D341Med (cell line): ENCODE measurements at places on chromosomes 11 and 22.
A peak's percentile ranks its signal among the peaks of the same experiment; 100 is the strongest.

- DNase-seq: no peak
Measured at GRCh38 chr11:124167826-124168231, 15.3 kb upstream of the OR10D3 start.

DNA sequence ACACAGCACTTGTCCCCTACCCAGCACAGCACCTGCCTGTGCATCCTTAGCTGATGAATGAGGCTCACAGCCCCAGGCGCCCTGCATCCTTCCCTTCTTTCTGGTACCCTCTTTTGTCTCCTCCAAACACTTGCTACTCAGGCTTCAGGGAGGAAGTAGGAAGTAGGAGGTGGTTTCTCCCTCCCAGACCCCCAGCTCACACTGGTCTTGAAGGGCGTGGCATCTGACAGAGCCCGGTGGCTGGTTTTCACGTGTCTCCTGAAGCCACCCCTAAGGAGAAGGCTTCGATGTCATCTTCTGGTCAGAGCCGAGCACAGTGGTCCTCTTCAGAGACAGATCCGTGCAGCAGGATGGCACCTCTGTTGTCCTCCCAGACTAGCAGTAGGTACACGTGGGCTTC, 109.8 kb downstream of the PTPRJ start:
- DNase-seq: no peak

GRCh38 chr11:63574856-63575602, 11.8 kb upstream of the PLAAT2 start:
- no peak for DNase-seq

DNA sequence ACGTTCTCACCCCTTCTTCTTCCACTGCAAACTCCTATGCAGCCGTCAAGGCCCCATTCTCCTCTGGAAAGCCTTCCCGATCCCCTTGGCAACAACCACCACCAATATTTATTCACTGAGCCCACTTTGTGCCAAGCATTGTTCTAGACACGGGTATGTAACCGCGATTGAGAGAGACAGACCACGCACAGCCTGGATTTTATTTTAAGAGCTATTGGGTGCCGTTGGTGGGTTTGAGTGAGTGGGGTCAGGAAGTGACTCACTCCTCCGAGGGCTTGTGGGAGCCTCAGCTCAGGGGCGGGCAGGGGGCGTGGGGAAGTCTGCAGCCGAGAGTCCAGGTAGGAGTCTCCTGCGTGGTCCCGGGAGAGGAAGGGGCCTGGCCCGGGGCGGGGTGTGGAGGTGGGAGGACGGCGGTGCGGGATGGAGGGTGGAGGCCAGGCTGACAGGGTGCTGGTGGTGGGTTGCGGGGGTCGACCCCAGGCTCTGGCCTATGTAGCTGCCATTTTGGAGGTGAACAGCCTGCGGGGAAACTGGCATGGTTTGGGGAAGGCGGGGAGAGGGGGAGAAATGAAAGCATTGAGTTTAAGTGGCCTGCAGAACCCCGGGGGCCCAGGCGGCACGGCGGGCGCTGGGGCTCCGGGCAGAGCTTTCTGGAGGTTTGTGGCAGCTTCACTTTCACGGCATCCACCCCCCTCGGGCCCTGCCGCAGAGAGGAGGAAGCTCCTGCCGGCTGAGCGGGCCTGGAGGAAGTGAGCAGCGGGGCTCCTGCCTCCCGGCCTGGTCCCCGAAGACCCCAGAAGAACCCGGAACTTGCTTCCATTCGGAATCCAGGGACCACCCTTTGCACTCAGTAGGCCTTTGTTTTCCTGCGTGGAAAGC, 547 bp downstream of the PARVG start:
- no peak for DNase-seq

DNA sequence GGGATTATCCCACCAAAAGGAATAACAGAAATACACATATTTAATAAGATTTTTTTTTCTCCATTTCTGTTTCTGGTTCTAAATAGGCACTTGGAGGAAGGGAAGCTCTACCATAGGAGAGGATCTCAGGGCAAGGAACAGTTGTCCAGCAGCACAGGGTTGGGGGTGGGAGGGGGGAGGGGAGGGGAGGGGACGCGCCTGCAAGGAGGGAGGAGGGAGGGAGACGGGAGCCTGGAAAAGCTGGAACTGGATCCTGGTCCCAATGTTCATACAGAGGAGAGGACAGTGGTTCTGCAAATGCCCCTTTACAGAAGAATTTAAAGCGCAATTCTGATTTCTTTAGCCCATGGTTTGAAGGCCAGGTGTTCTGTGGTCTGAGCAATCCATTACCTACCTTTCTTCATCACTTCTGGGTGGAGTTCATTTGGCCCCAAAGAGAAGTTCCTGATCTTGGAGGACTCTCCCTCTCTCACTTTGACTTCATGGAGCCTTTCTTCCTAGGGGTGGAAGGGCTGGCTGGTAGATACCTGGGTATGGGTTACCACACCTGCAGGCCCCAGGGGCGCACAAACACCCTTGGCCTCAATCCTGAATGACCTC, 348.9 kb upstream of the NCAM1 start:
- peak; percentile 38 for DNase-seq

DNA sequence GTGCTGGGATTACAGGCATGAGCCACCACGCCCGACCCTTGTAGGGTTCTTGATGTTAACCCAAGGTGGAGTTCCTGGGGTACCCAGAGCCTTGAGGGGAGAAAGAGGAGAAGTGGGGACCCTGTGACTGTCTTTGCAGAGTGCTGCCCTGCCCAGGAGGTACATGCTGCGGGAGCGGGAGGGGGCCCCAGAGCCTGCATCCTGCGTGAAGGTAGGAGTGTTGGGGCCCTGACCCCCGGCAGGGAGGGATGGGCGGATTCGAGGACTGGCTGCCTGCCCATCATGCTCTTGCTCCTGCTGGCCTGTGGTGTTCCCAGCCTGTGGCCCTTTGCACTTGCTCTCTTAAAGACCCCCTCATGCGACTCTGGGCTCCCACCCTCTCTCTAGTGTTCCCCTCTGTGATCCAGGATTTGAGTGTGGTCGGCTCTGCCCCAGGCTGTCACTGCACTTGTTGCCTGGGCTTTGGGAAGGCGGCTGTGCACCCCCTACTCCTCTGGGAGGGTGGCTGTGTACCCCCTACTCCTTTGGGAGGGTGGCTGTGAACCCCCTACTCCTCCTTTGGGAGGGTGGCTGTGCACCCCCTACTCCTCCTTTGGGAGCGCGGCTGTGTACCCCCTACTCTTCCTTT, 4.5 kb downstream of the SCO2 start:
- DNase-seq: peak; percentile 18

- DNase-seq: no peak
Measured at GRCh38 chr11:70142221-70142875, 60.7 kb upstream of the FADD start.

GRCh38 chr22:40202225-40202944, 24.7 kb downstream of the TNRC6B start:
- DNase-seq: no peak

GRCh38 chr22:25051073-25051472, 98.6 kb downstream of the KIAA1671 start:
- DNase-seq: peak; percentile 59

GRCh38 chr22:44463151-44463550, 34.9 kb downstream of the RTL6 start:
- peak; percentile 11 for DNase-seq

DNA sequence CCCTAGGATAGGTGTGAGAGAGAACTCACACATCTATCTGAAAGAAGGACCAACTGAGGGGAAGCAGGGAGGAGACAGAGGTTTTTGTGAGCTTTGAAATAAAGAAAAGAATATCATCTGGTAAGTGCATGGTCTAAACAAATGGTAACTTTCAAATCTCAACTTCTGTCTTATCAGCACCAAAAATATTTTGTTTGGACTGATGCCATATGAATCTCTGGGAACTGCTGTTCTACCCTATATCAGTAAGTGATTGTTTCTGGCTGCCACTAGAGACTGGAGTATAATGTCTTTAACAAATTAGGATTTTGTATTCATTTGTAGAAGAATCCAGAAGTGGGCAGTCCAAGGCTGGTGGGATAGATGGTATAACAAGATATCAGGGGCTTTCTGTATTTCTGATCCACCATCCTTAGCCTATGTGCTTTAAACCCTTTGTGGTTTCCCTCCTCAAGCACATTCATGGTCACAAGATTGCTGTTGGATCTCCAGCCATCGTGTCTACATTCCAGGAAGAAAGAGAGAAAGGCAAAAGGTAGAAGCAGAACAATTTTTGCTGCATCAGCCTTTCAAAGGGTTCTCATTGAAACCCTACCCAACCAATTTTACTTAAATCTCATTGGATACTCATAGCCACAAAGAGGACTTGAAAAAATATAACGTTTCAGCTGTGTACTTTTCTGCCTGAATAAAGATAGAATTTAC, 4.7 kb downstream of the HEPHL1 start:
- DNase-seq: no peak

DNA sequence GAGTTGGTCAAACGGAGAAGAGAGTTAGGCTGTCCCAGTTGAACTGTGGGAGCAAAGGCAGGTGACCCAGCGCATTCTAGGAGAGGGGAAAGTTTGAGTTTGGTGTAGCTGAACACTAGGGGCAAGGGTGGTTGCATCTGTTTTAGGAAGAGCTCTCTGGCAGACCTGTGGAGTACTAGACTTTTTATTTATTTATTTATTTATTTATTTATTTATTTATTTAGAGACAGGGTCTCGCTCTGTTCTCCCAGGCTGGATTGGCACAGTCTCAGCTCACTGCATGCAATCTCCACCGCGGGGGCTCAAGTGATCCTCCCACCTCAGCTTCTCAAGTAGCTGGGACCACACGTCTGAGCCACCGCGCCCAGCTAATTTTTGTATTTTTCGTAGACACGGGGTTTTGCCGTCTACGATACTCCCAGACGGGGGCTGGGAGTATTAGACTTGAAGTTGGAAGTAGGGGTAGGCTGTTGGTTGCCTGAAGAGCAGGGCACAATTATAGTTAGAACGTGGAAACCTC, 950 bp upstream of the ACER3 start:
- DNase-seq: no peak

DNA sequence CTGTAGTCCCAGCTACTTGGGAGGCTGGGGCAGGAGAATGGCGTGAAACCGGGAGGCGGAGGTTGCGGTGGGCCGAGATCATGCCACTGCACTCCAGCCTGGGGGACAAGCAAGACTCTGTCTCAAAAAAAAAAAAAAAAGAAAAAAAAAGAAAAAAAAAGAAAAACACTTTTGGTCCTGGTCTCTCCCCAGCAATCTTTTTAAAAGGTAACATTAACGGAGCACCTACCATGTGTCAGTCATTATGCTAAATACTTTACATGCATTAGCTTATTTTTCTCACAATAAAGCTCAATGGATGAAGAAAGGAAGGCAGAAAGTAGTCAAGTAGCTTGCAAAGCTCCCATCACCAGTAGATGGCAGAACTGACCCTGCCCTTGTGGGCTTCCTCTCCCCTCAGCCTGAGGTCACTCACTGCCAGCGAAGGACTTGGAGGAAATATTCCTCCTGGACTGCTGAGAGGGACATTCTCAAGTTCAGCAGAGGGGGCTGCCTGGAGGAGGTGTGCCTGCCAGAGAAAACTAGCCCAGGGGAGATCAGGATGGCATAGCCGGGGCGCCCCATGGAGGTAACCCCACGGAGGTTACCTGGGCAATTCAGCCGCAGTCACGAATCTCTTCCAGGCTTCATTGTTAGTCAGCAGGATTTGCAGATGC, 15.5 kb downstream of the APOL3 start:
- peak; percentile 52 for DNase-seq

DNA sequence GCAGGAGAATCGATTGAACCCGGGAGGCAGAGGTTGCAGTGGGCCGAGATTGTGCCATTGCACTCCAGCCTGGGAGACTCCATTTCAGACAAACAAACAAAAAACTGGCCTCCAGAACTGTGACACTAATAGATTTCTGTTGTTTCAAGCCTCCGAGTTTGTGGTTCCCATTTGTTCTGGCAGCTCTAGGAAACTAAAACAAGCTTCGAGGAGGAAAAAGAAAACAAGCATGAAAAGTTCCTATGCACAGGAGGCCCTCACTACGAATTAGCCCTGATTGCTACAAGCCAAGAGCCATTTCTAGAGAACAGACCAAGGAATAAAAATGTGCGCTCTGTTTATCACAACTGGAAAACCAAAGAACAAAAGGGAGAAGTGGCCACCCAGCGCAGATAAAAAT, 47.8 kb upstream of the SHANK2 start:
- DNase-seq: no peak

DNA sequence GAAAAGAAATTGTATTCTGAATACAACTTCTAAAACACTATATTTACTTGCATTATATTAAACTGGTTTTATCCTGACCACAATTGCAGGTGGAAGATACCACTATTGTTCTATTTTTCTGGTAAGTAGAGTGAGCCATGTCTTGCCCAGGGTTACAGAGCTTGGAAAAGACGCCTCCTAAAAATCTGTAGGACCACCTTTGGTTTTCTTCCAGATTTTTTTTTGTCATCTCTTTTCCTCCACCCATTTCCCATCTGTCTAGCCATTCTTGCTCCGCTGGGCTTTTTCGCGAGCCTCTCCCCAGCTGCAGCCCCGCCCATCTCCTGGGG, 294 bp upstream of the MTMR3 start:
- no peak for DNase-seq

- DNase-seq: no peak
Measured at GRCh38 chr22:43511276-43511910, 99.6 kb downstream of the MPPED1 start.

DNA sequence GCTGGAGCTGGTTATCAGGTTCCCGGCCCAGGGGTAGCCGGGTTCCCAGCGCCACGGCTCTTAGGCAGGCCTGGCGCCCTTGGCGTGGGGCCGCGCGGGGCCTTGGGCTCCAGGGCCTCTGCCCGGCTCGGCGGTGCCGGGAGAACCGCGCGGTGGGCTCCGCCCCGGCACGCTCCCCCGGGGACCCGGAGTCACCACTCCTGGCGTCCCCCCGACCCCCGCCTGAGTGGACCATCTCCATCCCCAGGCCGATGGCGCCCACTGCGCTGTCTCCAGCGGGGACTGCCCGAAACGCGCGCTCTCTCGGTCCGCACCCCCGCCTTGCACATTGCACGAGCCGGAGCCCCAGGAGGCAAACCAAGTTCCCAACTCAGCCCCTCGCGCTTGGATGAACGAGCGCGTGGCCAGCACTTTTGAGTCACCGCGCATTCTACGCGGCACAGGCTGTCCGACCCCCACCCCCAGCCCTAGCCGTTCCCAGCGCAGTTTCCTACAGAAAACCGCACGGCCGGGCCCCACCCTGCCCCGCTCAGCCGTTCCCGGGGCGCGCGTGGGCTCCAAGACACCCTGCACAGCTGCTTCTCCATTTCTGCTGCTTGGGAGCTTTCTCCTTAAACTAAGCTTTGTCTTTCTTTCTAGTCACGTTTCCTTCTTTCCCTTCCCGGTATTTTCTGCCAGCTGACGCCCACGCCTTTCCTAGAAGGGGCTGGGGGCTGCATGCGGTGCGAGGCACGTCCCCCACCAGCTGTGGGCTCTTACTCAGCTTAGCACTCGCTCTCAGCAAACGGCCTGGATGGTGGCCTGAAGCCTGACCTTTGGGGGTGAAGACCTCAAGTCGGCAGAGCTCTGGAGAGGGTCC, 650 bp upstream of the CHID1 start:
- DNase-seq: no peak
